ENCODE measurements at places on chromosomes 4 and X.

GRCh38 chr4:150583287-150584110, 1.5 kb downstream of the MAB21L2 start:
- no peak for DNase-seq

DNA sequence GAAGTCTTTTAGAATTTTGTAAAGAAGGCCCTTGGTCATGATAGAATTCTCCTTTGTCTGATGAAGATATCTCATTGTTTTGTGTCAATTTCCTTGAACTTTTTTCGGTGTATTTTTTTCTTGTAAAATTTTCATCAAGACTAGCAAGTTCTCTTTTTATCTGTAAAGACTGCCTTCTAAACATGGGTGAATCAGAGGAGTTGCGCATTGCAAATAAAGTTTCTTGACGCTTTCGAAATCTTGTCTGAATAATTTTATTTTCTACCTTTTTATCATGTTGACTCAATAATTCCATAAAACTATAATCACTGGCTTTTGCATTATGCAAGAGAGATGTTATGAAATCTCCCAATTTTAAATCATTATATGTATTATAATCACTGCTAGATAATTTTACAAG, 66.2 kb downstream of the NCAPG start:
- no peak for DNase-seq

GRCh38 chrX:23610495-23610894, 56.8 kb upstream of the PRDX4 start:
- no peak for DNase-seq

DNA sequence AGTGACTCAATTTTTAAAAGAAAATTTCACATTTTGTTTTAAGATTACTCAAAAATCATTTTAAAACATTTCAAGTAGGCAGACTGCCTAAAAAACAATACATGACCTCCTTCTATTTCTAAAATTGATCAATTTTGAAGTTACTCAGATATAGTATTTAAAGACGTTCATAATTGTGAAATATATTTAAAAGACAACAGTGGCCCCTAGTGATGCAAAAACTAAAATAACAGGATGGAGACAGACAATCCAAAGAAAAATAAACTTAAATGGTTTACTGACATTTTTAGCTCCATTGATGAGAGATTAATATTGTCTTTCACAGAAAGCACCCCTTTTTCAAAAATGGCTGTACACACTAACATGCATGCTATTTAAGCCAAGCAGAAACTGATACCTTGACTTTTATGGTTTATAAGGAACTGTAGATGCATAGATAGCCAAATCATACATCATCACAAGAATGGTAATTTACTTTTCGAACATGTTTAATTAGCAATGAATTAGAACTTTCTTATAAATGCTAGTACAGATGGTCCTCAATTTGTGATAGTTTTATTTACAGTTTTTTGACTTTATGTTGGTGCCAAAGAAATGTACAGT, 69.8 kb upstream of the FAT4 start:
- DNase-seq = no peak

GRCh38 chrX:19628011-19628575, 112.8 kb upstream of the MAP3K15 start:
- DNase-seq = no peak

All from stimulated activated naive CD4-positive, alpha-beta T cell (primary cell).